ENCODE measurements at places on chromosomes 1 and 21.

DNA sequence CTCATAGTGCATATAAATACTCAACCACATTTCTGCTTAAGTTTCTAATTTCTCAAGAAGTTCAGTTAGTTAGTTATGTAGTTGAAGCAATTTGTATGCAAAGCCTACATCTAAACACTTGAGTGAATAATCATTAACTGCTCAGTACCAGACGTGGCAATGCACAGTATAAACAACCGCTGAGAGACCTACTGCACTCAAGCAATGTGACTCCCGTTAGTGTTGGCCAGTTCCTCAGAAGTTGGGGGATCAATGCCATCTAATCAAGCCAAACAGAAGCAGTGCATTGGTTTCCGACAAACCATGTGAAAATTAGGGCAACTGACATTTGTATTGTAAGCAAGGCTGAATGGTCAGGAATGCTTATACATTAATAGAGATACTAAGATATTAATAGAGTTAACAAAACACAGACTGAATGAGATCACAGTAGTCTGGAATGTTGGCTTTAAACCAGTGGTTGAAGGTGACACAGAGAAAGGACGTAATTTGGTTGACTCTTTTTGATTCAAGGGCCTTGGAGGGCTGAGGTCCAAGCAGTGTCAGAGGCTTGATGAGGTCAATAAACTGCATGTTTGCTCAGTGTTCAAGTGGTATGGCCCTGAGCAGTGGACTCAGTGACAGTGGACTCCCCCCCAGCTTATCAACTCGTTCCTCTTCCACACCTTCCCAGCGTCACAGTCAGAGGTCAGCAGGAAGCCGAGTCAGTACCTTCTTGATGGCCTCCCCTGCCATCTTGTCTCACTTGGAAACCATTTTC is 255.5 kb downstream of the CTH start:
- DNase-seq = no peak

DNA sequence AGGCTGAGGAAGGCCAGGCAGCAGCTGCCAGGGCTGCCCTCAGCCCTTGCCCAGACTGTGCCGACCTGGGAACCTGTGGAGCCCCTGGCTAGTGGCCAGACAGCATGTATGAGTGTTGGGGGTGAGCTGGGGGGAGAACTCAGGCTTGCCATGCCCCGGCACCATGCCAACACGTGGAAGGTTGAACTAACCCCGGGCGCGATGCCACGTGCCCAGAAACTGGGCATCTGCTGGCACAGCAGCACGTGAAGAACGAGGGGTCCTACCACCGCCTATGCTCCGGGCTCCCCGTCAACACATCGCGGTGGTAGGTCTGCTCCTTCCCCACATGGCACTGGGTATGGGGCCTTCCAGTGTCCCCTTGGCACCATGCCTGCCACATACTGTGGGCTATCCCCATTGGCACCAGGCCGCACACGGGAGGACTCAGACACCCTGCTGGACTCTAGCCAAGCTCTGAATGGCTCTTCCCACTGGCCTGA is 68.7 kb downstream of the CASZ1 start:
- no peak for DNase-seq

DNA sequence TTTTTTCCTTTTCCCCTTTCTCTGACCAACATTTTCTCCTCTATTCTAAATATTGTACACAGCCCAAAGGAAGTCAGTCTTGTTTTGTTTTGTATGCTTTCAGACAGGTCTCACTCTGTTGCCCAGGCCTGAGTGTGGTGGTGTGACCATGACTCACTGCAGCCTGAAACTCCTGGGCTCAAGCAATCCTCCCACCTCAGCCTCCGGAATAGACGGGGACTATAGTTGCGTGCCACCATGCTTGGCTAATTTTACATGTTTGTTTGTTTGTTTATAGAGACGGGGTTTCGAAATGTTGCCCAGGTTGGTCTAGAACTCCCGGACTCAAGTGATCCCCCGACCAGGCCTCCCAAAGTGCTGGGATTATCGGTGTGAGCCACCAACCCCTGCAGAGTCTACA is 72.8 kb downstream of the NRIP1 start:
- DNase-seq = no peak

- DNase-seq = peak; percentile 66
Measured at GRCh38 chr1:226100436-226101391, 38.2 kb downstream of the H3-3A start.

DNA sequence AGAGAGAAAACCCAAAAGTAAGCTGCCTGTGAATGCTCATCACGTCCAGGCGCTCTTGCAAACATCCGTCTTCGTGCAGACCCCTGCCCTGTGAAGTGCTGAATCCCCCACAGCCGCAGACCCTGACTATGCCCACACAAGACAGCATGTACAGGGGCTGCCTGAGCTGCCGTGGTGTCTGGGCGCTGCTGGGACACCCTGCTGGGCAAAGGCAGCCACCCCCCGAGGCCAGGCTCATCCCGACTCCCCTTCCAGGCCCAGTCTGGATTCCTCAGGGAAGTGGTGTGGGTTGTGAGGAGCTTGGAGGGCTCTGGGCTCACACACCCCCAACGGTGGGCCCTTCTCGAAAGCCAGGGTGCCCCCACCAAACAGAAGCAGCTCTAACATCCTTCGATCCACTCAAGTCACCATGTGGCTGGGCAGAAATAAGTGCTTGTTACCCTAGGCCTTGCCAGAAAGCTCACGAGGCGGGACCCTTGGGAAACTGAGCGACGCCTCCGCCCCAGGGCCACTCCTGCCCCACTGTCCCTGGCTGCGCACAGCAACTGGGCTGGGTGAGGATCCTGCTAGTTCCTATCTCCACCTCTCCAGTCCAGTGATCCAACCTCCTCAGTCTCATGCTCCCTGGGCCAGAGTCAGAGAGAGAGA is 4.8 kb upstream of the WNT9A start:
- no peak for DNase-seq

DNA sequence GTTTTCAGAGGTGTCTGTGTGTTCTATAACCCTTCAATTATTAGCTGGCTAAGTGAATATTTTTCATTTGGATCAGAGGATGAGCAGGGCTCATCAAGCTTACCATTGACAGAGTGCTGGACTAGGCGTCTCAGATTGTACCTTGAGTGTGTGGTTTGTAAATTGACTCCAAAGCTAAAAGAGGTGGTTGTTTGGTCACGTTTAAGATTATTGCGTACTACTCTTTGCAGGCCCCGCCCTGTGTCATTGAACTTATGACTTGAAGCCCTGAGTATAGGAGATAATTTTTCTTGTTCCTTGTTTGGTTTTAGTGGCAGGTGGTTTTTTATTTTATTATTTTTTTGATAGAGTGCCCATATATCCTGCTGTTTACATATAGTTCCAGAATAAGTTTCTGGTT is 17.7 kb downstream of the MRPS6 start:
- DNase-seq = no peak

Data from hematopoietic multipotent progenitor cell treated with erythropoietin and hydrocortisone succinate and interleukin-3 and kit ligand, for 6 days (in vitro differentiated cells).